Adrenal gland (tissue), 19 donors: ENCODE measurements at places on chromosomes 16 and 17. TPM values are rescaled to one million over a fixed set of nuclear protein-coding genes. Genes with fewer than 3 reads are reported as not detected.
A peak's percentile ranks its signal among the peaks of the same experiment; 100 is the strongest.

DNA sequence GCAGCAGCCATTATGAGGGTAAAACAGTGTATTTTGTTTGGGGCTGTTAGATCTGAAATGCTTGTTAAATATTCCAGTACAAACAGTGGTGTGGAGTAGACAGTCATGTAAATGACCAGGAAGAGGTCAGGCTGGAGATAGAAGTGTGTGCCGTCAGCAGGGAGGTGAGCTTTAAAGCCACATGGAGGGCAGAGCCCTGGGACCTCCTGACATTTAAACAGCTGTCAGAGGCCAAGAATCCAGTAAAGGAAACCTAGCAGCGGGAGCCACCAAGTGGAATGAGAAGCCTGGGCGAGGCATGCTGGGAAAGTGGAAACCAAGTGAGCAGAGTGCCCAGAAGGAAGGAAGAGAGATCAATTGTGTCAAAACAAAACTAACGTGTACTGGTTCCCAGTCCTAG lies 26.8 kb downstream of the C17orf67 start:
- H3K27ac ChIP-seq, result no peak overlapping the region
- no peaks in the 10 kb centered on the region for H3K36me3 ChIP-seq
- H3K4me3 ChIP-seq, result no peak overlapping the region
- no peak for DNase-seq

MT4 gene
- not detected for total RNA-seq

TEKT1 gene
- total RNA-seq, result not detected

DNA sequence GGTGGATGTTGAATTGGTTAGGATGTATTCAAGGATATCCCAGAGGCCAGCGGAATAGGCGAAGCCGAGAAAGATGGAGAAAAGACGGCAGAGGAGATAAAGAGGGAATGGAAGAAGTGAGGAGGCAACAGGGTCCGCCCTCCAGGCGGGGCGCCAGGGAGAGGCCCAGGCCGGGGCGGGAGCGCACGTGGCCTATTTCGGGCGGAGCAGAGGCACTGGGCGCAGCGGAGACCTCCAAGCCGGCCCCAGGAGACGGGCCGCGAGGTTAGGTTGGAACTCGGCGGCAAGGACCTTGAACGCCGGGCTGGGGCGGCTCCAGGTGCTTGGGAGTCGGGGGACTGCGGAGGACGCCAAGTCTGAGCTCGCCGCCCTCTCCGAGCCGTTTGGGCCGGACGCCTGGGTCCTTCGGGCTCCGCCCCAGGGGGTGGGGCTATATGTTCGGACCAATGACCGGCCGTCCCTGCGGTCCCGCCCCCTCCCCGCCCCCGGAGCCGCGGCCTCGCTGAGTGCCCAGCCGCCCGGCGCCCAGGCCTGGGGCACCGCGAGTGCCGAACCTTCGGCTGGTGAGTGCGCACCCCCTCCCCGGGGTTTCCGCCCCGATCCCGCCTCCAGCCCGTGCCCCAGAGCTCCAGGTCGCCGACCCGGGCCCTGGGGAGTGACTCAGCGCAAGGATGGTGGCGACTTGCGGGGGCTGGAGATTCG lies at the start of gene ZNF771:
Gene ZNF771 (plus strand): TSS at position 505 of the 702 bp plus-strand sequence. CDS start 448 bp downstream, outside the sequence.
- H3K4me1 ChIP-seq, result peaks cover 18% of the 10 kb centered on the region
- DNase-seq, result peak; percentile 93
- no peaks in the 10 kb centered on the region for H3K27me3 ChIP-seq
- H3K4me3 ChIP-seq, result peak within 1 kb of the TSS; percentile 60
- H3K27ac ChIP-seq, result peak within 1 kb of the TSS; percentile 92
- H3K36me3 ChIP-seq, result no peaks in the 10 kb centered on the region

DNA sequence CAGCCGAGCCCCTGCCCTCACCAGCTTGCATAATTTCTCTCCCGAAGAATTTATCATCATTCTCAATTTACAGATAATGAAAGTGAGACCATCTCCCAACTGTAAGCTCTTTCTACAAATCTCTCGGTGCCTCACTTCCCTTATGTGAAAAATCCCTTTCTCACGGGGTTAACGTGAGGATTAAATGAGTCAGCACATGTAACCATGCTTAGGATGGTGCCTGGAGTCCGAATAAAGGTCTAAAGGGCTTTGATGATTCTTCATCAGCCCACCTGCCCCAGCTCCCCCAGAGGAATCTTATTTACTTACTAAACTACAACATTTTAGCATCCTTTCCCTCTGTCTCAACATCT lies 24.8 kb upstream of the PIK3R6 start:
- no peak overlapping the region for H3K27ac ChIP-seq
- no peak for DNase-seq
- H3K27me3 ChIP-seq, result no peaks in the 10 kb centered on the region
- H3K4me3 ChIP-seq, result no peak overlapping the region
- peaks cover 7% of the 10 kb centered on the region for H3K4me1 ChIP-seq
- no peaks in the 10 kb centered on the region for H3K36me3 ChIP-seq

DNA sequence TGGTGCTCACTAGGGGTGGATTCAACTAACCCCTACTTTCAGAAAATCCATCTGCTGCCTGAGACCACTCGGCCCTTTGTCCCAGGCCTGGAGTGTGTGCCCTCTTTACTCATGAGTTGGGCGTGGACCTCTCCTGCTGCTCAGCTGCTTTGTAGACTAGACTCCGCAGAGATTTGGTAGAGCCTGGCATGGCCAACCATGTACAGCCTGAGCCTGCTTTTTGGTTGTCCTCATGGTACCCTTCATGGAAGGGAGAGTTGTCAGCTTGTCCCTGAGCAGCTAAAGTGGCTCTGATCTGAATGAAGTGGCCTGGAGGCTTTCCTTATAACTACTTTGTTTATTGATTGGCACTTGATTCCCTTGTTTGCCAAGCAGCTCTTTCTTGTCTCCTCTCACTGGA lies 1.5 kb downstream of the EDC4 start:
- no peak overlapping the region for H3K4me3 ChIP-seq
- no peaks in the 10 kb centered on the region for H3K36me3 ChIP-seq
